ENCODE measurements at places on chromosomes 2 and 18.

DNA sequence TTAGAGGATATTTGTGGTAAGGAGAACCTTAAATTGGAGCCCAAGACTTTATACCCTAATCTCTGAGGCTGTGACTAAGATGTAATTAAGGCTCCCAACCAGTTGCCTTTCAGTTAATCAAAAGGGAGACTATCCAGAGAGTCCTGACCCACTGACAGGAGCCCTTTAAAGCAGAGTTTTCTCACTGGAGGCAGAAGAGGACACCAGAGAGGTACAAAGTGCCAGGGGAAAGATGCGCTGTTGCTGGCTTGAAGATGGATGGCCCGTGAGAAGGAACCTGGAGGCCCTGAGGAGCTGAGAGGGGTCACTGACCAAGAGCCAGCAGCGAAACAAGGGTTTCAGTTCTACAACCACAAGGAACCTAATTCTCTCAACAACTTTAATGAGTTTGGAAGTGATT, 137.3 kb downstream of the TMEM131 start:
- DNase-seq, result no peak

DNA sequence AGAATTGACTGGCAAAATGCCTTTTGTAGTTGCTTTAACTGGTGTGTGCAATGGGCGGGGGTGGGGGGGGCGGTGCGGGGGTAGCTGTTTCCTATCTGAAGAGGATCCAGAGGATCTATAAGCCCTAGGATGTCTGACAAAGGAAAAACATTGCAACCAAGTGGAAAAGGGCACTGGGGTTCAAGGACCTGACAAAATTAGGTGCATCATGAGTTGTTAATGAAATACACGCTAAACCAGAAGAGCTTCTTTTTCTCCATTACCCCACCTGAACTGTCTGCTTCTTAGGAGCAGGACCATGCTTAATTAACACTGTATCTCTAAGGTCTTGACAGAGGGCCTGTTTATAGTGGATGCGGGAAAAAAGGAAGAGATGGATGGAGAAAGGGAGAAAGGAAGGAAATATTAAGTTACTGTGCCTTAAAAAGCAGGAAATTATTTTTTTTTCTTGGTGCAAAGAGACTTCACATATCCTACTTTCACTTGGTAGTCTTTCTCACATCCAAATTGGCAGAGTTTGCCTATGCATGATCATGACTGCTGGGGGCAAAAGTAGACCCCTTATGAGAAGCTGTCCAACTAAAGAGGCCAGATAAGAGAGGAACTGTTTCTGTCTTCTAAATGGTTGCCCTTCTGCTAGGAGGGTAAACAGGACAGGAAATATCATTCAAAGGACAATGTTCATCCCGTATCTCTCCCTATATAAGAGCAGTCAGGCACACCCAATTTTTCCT, 4.6 kb downstream of the RND3 start:
- no peak for DNase-seq

DNA sequence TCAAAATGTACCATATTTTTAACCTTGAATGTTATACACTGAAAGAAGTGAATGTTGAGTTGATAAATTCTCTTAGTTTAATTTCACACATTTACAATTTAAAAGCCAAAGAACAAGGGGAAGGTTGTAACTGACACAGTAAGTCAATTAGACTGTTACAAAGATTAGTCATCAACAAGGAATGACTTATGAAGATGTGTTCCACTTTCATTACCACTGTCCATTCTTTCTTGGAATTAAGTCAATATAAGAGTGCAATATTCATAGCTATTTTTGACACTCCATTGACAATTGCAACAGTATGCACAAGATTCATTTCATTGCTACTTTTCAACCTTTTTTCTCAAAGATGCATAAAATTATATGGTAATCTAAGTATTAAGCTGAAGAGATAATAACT, 291.3 kb downstream of the RIT2 start:
- no peak for DNase-seq

DNA sequence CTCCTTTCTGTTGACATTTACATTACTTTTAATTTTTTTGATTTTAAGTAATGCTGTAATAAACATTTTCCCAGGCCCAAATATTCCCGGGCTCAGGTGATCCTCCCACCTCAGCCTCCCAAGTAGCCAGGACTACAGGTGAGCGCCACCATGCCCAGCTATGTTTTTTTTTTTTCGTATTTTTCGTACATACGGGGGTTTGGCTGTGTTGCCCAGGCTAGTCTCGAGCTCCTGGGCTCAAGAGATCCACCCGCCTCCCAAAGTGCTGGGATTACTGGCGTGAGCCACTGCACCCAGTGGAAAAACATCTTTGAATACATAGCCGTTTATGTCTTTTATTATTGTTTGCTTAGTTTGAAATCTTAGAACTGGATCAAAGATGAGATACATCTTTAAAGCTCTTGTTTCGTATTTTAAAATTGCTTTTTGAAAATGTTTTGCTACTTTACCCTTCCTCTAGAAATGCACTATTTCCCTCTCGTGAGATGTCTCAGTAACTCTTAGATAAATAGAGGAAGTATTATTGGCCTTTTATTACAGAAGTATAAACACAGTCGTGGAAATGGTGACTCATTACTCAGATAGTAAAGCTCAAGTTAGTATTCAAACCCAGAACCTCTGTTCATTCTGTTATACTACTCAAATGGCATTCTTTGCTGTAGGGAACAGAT, 2.4 kb downstream of the SMCHD1 start:
- DNase-seq, result no peak

- DNase-seq, result no peak
Measured at GRCh38 chr2:230152334-230152733, 67.5 kb downstream of the SP110 start.

DNA sequence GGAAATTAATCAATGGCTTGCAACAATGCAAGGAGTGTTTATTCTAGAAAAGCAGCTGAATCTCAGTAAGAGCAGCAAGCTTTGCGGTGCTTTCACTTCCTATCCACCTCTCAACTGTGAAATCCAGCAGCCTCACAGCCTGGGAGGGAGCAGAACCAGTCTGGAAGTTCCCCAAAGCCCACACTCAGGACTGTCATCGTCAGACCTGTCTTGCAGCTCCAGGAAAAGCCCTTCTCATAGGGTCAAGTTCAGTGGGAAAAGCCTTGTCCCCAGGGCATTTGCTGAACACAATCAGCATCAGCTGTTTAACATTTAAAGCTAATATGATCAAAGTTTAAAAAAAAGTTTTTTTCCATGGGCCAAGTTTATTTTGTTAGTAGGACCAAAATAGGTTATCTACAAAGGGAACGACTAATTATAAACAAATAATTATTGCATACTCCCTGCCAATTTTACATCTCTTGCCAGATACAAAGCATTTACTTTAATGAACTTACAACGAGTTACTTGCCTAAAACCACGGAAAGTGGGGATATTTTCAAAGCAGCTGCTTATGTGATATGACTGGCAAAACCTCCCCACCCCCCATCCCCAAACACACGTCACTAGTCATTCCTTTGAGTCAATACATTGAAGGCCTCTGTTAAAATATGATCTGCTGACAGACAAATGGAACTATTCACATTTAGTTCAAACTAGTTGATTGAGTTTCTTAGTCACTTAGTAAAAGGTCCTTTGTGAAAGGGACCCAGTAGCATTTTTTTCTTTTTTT, 36.8 kb downstream of the PARD6G start:
- no peak for DNase-seq

DNA sequence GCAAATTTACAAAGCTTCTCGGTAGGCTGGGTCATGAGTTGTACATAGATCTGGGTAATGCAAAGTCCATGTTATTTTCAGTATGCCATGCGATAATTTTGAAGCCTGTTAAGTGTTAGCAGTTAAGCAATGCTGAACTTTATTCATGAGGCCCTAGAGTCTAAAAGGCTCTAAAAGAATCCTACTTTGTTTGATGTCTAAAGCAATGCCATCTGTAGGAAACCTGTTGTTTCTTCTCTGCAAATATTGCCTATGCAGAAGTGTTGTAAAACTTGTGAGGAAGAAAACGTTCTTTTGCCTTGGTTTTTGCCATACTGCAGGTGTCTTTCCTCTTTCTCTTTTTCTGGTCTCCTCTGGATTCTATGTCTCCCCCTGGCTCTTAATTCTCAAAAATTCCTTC, 9.1 kb downstream of the ARHGAP15 start:
- no peak for DNase-seq

- no peak for DNase-seq
Measured at GRCh38 chr18:74453016-74453566, 4.0 kb downstream of the DIPK1C start.

- DNase-seq, result no peak
Measured at GRCh38 chr2:59584958-59585357, 968.5 kb downstream of the BCL11A start.

- DNase-seq, result no peak
Measured at GRCh38 chr2:86445436-86445835, 4.3 kb downstream of the KDM3A start.

DNA sequence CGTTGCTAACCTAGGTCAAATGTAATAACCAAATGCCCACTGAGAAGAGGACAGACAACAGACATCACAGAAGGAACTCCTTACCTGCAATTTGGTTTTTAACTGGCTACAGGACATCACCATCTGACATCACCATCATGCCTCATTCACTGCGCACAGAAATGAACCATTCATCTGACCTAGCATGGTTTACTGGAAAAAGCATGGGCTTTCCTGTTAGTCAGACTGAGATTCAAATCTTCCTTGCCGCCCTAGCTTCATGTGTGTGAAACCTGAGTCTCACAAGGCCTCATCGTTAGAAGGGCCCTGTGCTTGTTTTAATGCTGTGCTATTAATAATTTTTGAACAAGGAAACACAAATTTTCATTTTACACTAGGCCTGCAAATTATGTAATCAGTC, 1.1 kb upstream of the HIBCH start:
- DNase-seq, result no peak

DNA sequence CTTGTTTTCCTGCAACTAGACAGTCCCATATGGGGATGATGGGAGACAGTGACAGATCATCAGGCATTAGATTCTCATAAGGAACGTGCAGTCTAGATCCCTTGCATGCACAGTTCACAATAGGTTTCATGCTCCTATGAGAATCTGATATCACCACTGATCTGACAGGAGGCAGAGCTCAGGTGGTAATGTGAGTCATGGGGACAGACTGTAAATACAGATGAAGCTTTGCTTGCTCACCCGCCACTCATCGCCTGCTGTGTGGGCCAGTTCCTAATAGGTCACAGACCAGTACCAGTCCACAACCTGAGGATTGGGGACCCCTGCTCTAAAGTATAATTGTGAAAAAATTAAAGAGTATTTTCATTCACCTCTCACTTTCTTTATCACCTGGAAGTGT, 23.6 kb upstream of the RAB1A start:
- no peak for DNase-seq

DNA sequence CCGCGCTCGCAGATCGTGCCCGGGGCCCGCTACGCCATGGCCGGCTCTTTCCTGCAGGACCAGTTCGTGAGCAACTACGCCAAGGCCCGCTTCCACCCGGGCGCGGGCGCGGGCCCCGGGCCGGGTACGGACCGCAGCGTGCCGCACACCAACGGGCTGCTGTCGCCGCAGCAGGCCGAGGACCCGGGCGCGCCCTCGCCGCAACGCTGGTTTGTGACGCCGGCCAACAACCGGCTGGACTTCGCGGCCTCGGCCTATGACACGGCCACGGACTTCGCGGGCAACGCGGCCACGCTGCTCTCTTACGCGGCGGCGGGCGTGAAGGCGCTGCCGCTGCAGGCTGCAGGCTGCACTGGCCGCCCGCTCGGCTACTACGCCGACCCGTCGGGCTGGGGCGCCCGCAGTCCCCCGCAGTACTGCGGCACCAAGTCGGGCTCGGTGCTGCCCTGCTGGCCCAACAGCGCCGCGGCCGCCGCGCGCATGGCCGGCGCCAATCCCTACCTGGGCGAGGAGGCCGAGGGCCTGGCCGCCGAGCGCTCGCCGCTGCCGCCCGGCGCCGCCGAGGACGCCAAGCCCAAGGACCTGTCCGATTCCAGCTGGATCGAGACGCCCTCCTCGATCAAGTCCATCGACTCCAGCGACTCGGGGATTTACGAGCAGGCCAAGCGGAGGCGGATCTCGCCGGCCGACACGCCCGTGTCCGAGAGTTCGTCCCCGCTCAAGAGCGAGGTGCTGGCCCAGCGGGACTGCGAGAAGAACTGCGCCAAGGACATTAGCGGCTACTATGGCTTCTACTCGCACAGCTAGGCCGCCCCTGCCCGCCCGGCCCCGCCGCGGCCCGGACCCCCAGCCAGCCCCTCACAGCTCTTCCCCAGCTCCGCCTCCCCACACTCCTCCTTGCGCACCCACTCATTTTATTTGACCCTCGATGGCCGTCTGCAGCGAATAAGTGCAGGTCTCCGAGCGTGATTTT, 7.6 kb downstream of the TBR1 start:
- no peak for DNase-seq

DNA sequence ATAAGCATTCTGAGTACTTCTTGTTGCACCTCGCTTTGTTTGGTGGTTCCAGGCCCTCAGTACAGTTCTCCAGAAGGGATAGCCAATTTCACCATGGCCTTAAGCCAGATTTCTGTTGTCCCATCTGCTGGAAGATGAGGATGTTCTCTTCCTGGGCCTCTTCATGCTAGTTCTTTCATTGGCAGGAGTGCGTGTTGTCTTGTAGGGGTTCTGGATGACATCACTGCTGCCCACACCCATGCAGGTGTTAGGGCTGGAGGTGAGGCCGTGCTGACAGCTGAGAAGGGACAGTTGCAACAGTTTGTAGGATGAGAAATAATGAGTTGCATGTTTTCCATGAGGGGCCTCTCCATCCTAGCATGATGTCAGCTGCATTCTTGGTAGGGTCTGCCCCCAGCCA, 142.9 kb downstream of the LDLRAD4 start:
- DNase-seq, result no peak

DNA sequence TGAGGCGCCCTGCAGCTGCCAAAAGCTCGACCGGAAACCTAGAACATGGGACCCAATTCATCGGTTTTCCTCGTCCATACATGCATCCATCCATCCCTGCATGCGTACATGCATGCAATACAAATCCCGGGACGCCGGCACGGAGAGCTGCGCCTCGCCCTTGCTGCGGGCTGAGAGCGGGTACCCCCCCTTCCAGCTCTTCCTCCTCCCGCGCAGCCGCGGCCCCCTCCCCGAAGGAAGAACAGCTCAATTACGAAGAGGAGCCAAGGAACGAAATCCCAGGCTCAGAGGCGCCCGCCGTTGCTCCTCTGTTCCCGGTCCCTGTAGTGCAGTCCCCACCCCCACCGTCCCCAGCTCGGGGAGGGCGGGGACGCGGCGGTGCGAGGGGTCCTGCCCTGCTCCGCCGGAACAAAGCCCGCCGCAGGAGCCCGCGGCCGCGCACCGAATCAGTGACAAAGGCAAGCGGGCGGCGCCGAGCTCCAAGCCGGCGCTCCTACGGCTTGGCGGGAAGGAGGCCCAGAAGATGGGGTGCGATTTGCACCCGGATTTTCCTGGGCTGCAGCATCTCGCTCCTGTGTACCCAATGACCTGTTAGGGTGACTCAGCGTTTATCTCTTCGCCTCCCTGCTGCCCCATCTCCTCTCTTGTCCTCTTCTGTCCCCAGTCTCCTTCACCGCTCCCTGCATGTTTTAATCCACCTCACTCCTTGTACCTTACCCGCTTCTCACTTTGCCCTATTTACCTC, 8.9 kb upstream of the POU3F3 start:
- no peak for DNase-seq

GRCh38 chr2:90207454-90208058, 1516.1 kb downstream of the RPIA start:
- no peak for DNase-seq

DNA sequence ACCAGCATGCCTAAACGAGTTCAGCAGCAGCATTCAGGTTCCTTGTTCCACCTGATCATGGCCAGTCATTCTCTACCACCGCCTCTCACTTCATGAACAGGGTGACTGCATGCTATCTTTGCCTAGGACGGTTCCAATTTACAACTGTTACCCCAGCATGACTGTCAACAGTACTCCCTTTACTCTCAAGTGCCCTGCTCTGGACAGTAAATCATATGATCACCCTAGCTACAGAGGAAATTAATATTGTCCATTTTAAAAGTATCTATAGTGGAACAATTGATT, 25.7 kb downstream of the MGAT4A start:
- DNase-seq, result no peak

- no peak for DNase-seq
Measured at GRCh38 chr2:83471655-83472054, 987.4 kb downstream of the SUCLG1 start.
